Activated CD4-positive, alpha-beta T cell treated with anti-CD3 and anti-CD28 coated beads, Interleukin-2, amount 10 ng/mL, durations not matched to agents 7 days and 5 days (primary cell): ENCODE measurements at places on chromosomes 16 and 17.
A peak's percentile ranks its signal among the peaks of the same experiment; 100 is the strongest.

- DNase-seq, result peak; percentile 52
Measured at GRCh38 chr17:40371261-40371929, 6.9 kb upstream of the GJD3 start.

GRCh38 chr16:832652-833336 lies 32.3 kb upstream of the GNG13 start:
- DNase-seq, result no peak

GRCh38 chr17:1232786-1233185 lies 37.5 kb upstream of the BHLHA9 start:
- no peak for DNase-seq

- no peak for DNase-seq
Measured at GRCh38 chr17:27572665-27573064, 58.3 kb upstream of the LGALS9 start.

- no peak for DNase-seq
Measured at GRCh38 chr16:82638095-82638798, 11.5 kb downstream of the CDH13 start.

GRCh38 chr17:49125449-49125848 lies 7.1 kb upstream of the B4GALNT2 start:
- no peak for DNase-seq

GRCh38 chr17:13864521-13864920 lies 204.8 kb upstream of the COX10 start:
- DNase-seq, result no peak

DNA sequence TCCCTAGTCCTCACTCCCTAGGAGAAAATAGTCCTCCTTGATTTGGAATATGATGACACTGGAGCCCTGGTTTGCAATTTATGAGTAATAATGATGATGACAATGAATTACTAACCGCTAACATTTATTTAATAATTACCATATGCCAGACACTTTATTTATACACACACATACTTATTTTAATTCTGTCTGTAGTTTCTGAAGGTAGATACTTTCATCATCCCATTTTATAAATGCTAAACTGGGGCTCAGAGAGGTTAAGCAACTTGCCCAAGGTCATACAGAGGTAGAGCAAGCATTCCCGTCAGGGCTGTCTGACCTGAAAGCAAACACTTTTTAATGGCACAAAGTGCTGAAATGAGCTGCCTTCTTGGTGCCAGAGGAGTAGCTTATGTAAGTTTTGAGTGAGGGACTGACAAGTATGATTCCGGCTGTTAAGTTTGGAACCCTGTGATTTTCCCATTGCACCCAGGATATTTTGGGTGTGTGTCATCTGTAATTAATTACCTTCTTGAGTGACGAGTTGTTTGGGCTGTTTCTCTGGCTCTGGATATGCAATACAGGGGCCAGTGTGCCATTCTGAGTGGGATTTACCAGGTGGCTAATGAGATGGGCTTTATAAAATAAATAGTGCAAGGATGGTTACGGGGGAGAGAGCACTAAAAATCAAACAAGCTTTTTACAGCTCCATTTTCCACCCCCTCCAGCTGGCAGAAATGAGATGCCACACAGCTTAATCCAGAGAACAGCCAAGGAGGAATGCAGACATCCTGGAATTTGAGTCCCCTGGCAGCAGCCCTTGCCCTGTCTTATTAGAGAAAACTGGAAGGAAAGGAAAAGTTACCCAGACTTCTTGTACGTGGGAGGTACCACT lies 211.8 kb downstream of the SNX29 start:
- no peak for DNase-seq

DNA sequence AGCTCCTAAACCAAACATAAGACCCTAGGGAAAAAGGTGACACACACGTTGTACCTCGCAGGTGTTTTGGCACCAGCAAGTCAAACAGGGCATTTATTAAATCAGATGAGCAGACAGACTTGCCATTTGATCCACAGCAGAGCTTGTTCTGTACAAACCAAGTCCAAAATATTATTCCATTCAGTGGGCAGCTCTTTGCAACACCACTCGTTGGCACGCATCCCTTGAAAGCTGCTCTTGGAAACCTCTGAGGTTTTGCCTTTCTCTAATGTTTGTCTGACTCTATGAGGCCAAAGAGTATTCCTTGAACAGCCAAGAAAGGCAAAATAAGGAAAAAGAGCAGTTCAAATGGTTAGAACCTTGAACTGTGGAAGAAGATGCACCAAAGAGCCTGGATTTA lies 12.7 kb downstream of the TMEM100 start:
- DNase-seq, result no peak

GRCh38 chr17:7217113-7217987 lies 2.3 kb downstream of the DLG4 start:
- DNase-seq, result no peak

DNA sequence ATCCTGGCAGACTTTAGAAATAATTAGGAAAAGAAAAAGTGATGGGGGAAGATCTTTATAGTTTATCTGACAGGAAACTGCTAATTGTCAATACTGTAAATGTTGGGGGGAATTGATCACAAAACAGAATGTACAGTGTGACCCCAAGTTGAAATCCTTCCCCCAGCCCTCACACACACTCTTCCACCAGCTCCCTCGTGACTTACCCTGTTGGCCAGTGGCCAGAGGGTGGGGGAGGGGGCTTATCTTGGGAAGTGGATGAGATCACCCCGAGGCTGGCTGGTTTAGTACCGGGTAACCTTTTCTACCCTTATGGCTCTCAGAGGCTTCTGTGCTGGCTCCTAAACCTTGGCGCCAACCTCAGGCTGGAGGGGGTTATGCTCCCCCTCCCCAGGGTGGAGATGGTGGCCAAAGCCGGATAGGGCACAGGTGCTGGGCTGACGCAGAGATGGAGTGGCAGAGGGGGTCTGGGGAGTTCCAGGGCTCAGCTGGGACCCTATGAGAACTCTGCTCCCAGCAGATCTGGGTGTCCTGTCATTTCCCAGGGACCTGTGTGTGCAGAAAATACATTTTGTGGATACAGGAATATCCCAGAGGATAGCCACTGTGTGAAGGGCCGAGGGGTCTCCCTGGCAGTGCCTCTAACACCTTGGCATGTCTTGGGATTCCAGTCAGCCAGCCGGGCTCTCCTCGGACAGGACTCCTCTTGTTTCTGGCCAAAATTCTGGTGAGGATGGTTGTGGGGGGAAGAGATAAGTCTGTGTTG lies 18.6 kb downstream of the CDH16 start:
- DNase-seq, result no peak

GRCh38 chr17:35213412-35213940 lies 19.3 kb upstream of the SLC35G3 start:
- no peak for DNase-seq

GRCh38 chr17:32483451-32484019 lies 3.3 kb upstream of the CDK5R1 start:
- DNase-seq, result peak; percentile 52
